ENCODE measurements at places on chromosomes 16 and 17. TPM values are rescaled to one million over a fixed set of nuclear protein-coding genes. Genes with fewer than 3 reads are reported as not detected.
A peak's percentile ranks its signal among the peaks of the same experiment; 100 is the strongest.

GRCh38 chr17:46020023-46020761 is 21.1 kb downstream of the STH start:
- H3K4me3 ChIP-seq: no peak overlapping the region
- no peaks in the 10 kb centered on the region for H3K36me3 ChIP-seq
- no peak overlapping the region for H3K27ac ChIP-seq
- H3K27me3 ChIP-seq: no peaks in the 10 kb centered on the region
- DNase-seq: no peak

- no peaks in the 10 kb centered on the region for H3K36me3 ChIP-seq
- H3K27ac ChIP-seq: no peak overlapping the region
- DNase-seq: peak; percentile 54
- no peaks in the 10 kb centered on the region for H3K4me1 ChIP-seq
Measured at GRCh38 chr17:58317421-58318064, 11.1 kb downstream of the TSPOAP1 start.

GRCh38 chr17:50693036-50693682 is 14.6 kb downstream of the ANKRD40 start:
- peaks cover 8% of the 10 kb centered on the region for H3K4me1 ChIP-seq
- H3K4me3 ChIP-seq: no peak overlapping the region
- H3K27me3 ChIP-seq: no peaks in the 10 kb centered on the region

DNA sequence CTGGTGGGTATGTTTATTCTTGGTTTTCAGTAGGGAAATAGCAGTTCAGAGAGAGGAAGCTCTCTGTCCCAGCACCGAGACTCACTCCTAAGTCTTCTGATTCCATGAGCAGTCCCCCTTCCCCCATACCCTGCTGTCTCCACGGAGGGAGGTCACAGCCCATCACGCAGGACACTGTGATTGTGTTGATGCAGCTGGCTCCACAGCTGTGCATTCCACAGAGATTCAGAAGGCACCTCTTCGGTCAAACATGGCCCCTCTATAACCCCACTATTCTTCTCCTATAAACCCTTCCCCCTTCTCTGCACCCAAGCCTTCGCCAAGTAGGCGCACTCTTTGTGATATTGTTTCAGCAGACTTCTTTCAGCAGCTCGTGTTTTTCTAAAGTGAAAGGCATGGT is 104.3 kb upstream of the HLF start:
- DNase-seq: no peak
- no peak overlapping the region for H3K4me3 ChIP-seq
- H3K27ac ChIP-seq: no peak overlapping the region

GRCh38 chr17:38912221-38912813 is 13.1 kb upstream of the LASP1NB start:
- H3K36me3 ChIP-seq: no peaks in the 10 kb centered on the region
- no peak overlapping the region for H3K4me3 ChIP-seq
- no peak overlapping the region for H3K27ac ChIP-seq
- no peaks in the 10 kb centered on the region for H3K4me1 ChIP-seq
- H3K27me3 ChIP-seq: no peaks in the 10 kb centered on the region

DNA sequence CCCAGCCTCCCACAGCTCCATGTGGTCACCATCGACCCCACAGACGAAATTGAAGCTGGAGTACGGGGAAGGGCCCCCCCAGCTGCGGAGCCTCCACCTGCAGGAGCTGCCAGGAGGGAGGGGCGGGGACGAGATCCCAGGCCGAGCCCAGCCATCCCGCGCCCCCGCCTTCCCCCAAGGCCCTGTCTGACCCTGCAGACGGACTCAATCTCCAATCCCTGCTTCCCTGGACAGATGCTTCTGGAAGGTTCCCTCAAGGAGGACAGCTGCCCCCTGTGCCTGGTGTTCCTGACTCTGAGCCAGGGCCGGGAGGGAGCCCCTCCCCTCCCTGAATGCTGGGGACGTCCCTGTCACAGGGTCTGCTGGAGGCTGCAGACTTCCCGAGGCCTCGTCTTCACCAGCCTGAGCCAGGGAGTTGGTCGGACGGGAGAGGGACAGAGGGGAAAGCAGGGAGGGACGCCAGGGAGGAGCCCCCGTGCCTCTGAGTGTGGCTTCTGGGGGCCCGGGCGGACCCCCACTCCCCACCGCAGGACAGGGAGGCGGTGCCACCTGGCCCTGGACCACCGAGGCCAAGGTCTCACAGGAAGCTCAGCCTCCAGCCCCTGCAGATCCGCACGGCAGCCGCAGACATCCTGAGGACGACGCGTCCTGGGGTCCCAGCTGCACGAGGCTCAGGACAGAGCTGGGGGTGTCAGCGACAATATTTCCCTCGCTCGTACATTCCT is 21.3 kb upstream of the C1QTNF8 start:
- no peaks in the 10 kb centered on the region for H3K4me1 ChIP-seq
- no peak for DNase-seq
- H3K27me3 ChIP-seq: peaks cover 94% of the 10 kb centered on the region
- no peak overlapping the region for H3K4me3 ChIP-seq
- H3K36me3 ChIP-seq: no peaks in the 10 kb centered on the region

DNA sequence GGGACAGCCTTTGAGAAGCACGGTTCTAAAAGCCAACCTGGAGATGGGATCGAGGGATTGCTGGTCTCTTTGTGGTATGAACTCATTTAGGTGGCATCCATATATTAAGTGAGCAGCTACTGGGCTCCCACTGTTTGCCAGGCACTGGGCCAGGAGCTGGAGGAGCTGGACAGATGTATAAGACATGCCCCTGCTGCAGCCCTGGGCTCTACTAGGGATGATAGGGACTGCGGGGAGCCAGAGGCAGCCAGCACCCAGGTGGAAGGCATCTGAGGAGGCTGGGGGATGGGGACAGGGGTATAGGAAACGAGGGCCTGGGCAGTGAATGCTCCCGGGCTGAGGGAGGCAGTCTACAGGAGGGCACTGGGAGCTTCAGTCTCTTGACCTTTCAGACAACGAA is 53.0 kb upstream of the MEAK7 start:
- no peak for DNase-seq
- H3K36me3 ChIP-seq: no peaks in the 10 kb centered on the region
- H3K27ac ChIP-seq: no peak overlapping the region
- H3K27me3 ChIP-seq: no peaks in the 10 kb centered on the region
- H3K4me3 ChIP-seq: no peak overlapping the region
- H3K4me1 ChIP-seq: no peaks in the 10 kb centered on the region

DNA sequence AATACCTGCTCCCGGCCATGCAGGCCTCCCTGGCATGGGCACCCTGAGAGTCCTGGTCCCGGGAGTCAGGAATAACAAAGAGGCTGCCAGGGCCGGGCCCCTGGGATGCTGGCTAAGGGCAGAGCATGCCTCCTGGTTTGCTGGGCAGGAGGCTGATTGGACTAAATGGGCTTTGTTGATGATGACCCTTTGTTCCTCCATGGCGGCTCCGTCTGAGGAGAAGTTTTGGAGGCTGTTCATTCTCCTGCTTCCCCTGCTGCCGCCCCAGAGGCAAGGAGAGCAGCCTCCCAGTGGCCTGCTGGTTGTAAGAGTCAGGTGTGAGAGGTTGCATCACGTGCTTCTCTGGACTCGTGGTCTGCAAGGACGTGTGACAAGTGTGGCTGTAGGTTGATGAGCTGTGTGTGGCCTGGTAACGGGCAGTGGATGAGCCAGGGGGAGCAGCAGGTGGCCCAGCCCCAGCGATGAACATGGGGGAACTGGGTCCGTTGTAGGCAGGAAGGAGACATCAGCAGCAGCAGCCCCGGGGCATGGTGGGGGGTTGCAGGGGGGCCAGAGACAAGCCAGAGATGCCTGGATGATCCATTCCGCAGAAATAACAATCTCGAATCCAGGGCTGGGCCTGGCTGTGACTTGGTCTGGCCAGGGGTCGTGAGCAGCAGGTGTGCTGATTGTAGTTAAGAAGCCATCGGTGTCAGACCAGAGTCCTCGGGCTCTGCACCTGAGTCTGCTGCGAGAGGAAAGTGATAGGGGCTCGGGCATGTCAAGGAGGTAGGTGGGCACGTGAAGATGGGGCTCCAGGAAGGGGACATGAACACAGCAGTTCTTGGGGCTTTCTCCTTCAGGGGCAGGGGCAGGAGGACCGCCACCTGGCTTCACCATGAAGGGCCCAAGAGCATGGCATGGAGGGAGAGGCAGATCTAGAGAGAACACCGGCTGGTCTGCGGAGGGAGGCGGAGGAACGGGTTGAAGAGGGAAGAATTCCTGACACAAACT is 101.4 kb downstream of the TNFRSF13B start:
- H3K27ac ChIP-seq: no peak overlapping the region
- H3K36me3 ChIP-seq: no peaks in the 10 kb centered on the region
- no peaks in the 10 kb centered on the region for H3K27me3 ChIP-seq
- no peaks in the 10 kb centered on the region for H3K4me1 ChIP-seq
- DNase-seq: peak; percentile 25

- no peaks in the 10 kb centered on the region for H3K4me1 ChIP-seq
- no peaks in the 10 kb centered on the region for H3K36me3 ChIP-seq
Measured at GRCh38 chr16:31706925-31707324, 166.7 kb upstream of the ZNF267 start.

DNA sequence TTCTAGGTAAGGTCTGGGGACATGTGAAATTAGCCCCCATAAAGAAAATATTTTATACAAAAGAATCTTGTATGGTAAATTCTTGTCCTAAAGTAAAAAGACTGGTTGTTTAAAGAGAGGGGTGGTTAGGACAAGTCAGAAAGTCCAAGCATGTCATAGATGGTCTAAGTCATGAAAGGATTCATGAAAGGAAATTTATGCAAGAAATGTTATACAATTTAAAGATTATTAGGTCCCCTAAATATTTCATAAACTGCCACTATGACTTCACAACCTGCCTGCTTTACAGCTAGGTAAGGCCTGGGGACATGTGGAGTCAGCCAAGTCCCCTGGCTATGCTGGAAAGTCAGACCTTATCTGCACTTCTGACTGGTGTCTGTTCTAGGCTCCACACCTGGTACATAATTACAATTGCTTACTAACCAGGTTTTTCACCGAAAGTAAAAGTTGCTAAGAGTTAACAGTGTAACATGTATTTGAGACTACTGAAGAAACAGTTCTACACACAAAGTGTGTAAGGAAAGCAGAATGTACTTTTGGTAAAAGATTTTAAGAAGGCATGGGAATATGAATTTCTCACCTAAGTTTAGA is 17.0 kb downstream of the N4BP1 start:
- H3K4me1 ChIP-seq: no peaks in the 10 kb centered on the region
- H3K27ac ChIP-seq: no peak overlapping the region
- H3K27me3 ChIP-seq: no peaks in the 10 kb centered on the region
- H3K36me3 ChIP-seq: no peaks in the 10 kb centered on the region
- H3K4me3 ChIP-seq: no peak overlapping the region
- no peak for DNase-seq

GRCh38 chr16:8237452-8237851 is 352.9 kb downstream of the TMEM114 start:
- no peaks in the 10 kb centered on the region for H3K36me3 ChIP-seq
- no peaks in the 10 kb centered on the region for H3K4me1 ChIP-seq
- H3K4me3 ChIP-seq: no peak overlapping the region
- H3K27ac ChIP-seq: no peak overlapping the region
- no peak for DNase-seq

DNA sequence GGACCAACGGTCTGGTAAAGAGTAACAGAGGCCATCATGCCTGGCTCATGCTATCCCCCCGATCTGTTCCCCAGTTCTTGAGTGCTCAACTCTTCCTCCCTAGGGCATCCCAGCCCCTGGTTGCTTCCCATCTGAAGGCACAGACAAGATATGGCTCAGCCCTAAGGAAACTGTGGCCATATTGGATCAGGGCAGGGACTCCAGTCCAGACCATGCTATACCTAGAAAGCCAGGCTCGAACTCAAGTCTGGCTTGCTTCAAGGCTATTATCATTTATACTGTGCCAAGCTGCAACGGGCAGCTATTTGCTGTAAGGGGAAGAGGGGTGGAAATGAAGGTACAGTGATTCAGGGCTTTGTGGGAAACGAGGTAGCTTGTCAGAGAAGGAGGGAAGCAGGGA is 2.8 kb downstream of the UBTF start:
- H3K27ac ChIP-seq: no peak overlapping the region
- H3K36me3 ChIP-seq: no peaks in the 10 kb centered on the region
- peaks cover 14% of the 10 kb centered on the region for H3K4me1 ChIP-seq
- no peaks in the 10 kb centered on the region for H3K27me3 ChIP-seq
- no peak for DNase-seq

DNA sequence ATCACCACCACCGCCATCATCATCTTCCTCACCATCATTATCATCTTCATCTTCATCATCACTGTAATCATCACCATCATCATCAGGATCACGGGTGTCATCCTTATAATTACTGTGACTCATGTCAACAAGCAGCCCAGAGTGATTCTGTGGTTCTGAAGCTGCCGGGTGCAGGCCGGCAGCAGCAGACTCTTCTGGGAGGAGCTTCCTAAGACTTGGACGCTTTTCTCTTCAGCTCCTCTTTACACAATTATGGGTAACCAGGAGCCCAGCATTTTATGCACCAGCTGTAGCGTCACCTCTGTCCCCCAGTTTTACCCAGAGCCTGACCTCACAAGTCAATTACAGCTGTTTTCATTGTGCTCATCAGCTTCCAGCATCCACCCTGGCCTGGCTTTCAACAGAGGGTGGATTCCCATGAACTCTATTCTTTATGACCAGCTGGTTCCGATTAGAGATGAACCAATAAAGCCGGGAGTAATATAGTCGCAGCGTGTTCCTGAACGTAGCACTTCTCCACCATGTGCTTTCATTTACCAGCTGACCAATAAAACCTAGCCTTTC is 275.8 kb downstream of the FOXL1 start:
- no peak overlapping the region for H3K4me3 ChIP-seq
- no peak for DNase-seq
- no peak overlapping the region for H3K27ac ChIP-seq
- H3K4me1 ChIP-seq: no peaks in the 10 kb centered on the region

EVI2A gene
- total RNA-seq: 4.3 TPM

TP53TG3B gene
- total RNA-seq: not detected

PRSS36 gene
- 2.0 TPM for total RNA-seq

FOXJ1 gene
- not detected for total RNA-seq

TEKT1 gene
- total RNA-seq: not detected

NEUROD2 gene
- total RNA-seq: not detected

All from breast epithelium (tissue), 4 donors.